ENCODE measurements at places on chromosomes 2 and 18. TPM values are rescaled to one million over a fixed set of nuclear protein-coding genes. Genes with fewer than 3 reads are reported as not detected.

Gene ATP6V1C2
- total RNA-seq, result 0.60 TPM

Gene C2orf78
- total RNA-seq, result not detected

Gene CNTNAP5
- total RNA-seq, result not detected

Gene STARD7
- total RNA-seq, result 73.0 TPM

Gene CYP27A1
- total RNA-seq, result 5.1 TPM

Gene MSTN
- total RNA-seq, result 0.05 TPM

Gene RPRM
- total RNA-seq, result 0.75 TPM

Gene PKDCC
- total RNA-seq, result 3.8 TPM

Gene TCF7L1
- total RNA-seq, result not detected

Gene DUSP19
- 1.5 TPM for total RNA-seq

Gene SERPINB11
- total RNA-seq, result not detected

Gene COLEC12
- 2.4 TPM for total RNA-seq

Gene LRRTM4
- not detected for total RNA-seq

Gene PID1
- 0.45 TPM for total RNA-seq

Gene NR4A2
- total RNA-seq, result 7.6 TPM

Gene GLB1L
- 10.8 TPM for total RNA-seq

Gene EPHA4
- total RNA-seq, result 10.2 TPM

Gene RAB27B
- total RNA-seq, result 1.5 TPM

Gene PEX13
- 12.7 TPM for total RNA-seq

Gene HOXD8
- total RNA-seq, result 5.3 TPM

Gene GREB1L
- total RNA-seq, result 2.2 TPM

Gene DCDC2C
- not detected for total RNA-seq

Gene ZNF521
- total RNA-seq, result 10.4 TPM

Gene KRTCAP3
- total RNA-seq, result 0.60 TPM

Measured in A375 (cell line).